ENCODE measurements at places on chromosomes 3 and 15.
A peak's percentile ranks its signal among the peaks of the same experiment; 100 is the strongest.

GRCh38 chr3:77807312-77807711 is 767.4 kb downstream of the ROBO2 start:
- DNase-seq, result no peak

DNA sequence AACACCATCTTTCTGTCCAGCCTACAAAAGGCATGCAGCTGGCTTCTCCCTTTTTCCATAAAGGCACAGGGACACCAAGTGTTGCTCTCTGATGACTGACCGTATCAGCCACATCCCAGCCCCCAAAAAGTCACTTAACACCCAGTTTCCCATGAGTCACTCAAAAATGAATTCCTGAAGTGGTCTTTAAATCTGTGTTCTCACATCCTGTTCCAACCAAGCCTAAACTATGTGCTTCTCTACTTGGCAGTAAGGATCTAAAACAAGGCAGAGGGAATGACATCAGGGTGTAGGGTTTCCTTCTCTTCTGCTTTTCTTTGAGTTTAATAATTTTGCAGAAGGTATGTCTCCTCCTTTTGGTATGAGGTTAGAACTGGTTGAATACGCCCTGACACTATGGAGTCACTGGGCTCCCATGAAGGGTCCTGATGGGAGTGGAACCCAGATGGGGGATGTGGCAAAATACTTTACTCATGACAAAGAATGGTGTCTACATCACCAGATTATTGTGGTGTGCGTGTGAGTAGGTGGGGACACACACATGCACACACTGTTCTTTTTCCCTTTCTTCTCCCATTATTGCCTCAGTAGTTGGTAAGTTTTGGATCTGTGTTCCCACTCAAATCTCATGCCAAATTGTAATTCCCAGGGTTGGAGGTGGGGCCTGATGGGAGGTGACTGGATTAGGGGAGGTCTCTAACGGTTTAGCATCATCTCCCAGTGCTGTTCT is 35.6 kb upstream of the CCK start:
- DNase-seq, result peak; percentile 2

GRCh38 chr3:108041253-108041652 is 49.6 kb downstream of the CD47 start:
- no peak for DNase-seq

GRCh38 chr15:50190166-50190570 is 8.2 kb downstream of the SLC27A2 start:
- no peak for DNase-seq

DNA sequence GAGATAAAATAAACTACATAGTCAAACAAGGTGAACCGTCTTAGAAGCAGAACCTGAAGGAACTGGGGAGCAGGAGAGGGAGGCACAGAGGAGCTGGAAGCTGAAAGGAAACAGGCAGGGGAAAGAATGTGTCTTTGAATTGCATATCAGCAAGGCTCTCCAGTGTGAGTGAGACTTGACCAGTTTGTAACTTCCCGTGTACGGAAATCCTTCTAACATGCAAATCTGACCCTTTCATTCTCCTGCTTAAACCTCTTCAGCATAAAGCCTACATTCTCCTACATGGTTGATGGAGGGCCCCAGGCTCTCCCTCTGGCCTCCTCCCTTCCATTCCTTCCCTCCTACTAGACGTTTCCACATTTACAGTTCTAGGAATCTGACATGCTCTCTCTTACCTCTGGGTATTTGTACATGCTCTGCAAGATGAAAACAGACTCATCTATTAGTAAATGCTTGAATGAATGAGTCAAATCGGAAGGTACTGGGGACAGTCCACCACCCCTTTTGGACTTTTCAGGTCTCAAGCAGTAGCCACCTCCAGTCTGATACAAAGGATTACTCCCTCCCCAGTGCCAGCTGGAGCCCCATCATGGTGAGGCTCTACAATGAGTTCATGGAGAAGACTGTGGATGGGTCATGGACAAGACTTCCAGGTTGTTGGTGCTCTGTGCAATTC is 6.1 kb upstream of the SLC25A38 start:
- DNase-seq, result no peak

- DNase-seq, result no peak
These were observed 330.3 kb upstream of the CFAP20DC start for GRCh38 chr3:59380146-59380545.

DNA sequence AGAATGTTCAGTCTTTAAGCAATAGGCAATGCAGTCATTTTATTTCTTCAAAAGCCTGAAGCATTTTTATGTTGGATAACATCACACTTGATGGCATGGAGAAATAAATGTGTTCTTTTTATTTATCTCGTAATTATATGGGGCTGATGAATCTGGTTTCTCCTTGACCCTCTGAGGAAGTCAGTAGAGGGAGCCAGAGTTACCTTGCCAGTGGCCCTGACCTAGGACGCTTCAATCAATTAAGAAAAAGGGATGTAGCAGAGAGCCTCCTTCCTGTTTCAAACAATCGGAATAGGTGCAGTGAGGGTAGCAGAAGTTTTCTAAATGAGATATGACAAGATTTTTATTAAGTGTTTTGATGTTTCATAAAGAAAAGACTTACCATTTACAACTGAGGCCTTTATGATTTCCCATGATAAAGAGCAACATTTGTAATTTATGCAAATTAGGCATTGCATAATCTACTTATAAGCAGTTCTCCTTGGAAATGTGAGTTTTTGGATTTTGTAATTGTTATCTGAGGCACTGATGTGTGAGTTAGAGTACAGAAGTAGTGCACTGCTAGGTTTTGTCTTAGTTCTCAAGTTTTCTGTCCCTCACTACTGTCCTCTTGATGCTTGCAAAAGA is 129.1 kb downstream of the RAP2B start:
- peak; percentile 42 for DNase-seq

GRCh38 chr3:67599821-67600220 is 54.6 kb downstream of the SUCLG2 start:
- DNase-seq, result peak; percentile 19

DNA sequence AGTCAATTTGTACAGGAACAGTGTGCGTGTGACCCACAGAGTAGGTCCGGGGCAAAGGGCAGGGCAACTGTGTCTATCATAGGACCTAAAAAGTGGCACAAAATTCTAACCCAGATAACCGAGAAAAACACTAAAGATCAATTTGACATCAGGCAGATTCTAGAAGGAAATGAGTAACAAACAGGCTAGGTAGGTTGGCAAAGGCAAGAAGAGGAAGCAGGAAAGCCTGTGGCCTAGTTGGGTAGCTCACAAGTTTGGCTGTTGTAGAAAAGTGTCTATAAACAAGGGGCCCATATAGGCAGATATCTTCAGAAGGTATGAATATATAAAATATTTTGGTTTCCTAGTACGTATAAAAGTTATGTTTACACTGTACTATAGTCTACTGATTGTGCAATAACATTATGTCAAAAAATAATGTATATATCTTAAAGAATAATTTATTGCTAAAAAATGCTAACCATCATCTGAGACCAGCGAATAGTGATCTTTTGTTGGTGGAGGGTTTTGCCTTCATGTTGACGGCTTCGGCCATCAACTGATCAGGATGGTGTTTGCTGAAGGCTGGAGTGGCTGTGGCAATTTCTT is 13.3 kb upstream of the OR5K1 start:
- no peak for DNase-seq

DNA sequence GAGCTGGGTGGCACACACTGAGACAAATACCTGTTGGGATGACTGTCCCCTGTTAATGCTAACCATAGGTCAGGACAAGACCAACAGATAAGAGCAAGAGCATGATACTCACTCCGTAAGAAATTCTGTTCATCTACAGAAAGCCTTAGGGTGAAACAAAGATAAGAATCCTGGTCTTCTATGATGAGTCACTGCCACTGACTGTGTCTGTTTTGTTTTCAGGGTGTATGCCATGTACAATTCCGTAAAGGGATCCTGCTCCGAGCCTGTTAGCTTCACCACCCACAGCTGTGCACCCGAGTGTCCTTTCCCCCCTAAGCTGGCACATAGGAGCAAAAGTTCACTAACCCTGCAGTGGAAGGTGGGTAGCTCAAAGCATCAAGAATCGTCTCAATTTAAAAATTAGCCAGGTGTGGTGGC is 141.1 kb downstream of the GHSR start:
- no peak for DNase-seq

GRCh38 chr3:186385856-186386602 is 24.0 kb upstream of the DGKG start:
- no peak for DNase-seq

- peak; percentile 22 for DNase-seq
These were observed 220.3 kb downstream of the THSD4 start for GRCh38 chr15:71335591-71335990.

- DNase-seq, result no peak
These were observed 44.5 kb downstream of the ATP6V1A start for GRCh38 chr3:113791381-113791780.

DNA sequence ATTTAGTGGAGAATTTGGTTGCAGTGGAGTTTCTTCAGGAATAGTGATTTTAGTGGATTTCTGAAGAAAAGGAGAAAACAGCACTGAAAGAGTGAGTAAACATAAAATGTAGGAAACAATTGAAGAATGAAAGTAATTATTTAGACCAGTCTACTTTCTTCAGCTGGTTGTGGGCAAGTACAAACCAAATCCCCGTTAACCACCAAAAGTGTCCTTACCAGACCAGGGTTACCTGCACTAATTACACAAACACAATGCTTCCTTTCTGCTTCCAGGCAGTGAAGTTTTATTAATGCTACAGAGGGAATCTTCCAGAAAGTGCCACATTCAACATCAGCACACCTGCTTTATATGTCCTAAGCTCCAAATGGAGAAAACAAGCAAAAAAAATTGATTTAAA is 248.0 kb upstream of the TBC1D5 start:
- no peak for DNase-seq

- no peak for DNase-seq
These were observed 62.7 kb downstream of the GRIP2 start for GRCh38 chr3:14477311-14477935.

DNA sequence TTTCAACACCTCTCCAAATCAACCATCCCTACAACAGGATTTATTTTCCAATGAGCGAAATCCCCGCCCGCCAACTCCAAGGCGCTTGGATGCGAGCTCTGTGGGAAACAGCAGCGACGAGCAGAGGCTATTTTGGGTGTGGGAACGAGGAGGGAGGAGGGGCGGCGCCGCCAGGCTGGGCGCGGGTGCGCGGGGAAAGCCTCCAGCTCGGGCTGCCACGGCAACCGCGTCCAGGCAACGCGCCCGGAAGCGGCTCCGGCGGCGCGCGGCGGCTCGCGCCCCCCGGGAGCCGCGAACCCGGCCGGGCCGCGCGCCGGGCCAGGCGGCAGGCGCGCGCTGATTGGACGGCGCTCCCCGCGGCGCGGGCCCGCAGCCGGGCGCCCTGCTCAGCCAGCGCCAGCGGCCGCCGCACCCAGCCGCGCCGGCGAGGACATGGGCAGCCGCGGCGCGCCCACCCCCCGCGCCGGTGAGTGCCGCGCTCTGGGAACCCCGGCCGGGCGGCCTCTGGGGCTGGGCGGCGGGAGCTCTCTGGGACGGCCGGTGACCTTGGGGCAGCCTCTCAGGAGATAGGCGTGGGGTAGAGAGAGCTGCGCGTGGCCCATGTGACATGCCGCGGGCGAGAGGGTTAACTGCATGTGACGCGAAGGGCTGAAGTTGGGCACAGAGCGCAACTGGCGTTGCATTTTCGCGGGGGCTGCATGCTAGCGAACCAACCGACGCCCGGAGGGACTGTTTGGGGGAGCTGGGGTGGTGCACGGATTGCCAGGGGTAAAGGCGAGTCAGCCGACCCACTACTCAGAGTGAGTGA is at the start of gene FAM81A:
FAM81A (plus strand) TSS at position 370 of the 808 bp plus-strand sequence. CDS start 20,441 bp downstream, outside the sequence.
- DNase-seq, result peak; percentile 67

GRCh38 chr15:44812029-44812517 is 75.7 kb downstream of the TRIM69 start:
- no peak for DNase-seq

- DNase-seq, result peak; percentile 91
These were observed 14.2 kb downstream of the LRIG1 start for GRCh38 chr3:66486646-66487045.

DNA sequence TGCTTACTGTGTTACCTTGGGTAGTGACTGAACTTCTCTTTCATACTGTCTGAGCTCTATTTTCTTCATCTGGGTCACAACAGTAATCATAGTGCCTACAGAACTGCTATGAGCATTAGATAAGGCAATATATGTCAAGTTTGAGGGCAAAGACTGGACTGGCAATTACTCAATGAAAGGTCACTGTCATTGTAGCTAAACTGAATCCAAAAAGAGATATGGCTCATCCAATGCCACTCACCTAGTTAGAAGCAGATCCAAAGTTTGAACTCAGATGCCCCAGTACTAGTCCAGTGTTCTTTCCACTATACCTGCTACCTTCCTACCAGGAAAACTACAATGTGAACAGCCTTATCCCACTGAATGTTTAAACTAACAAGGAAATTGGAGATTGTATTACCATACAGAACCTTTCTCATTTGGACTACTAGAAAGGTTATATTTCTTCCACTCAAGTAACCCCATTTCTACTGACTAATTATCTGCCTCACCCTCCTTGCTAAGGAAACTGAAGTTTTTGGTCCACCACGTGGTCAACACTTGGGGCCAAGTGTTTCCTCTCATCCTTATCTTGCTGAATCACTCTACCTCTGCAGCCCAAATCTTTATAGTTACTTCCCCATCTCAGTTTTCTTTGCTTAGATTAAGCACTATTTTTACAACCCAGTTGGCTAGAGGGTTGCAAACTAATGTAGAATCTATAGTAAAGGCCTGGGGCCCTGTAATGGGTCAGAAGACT is 202.3 kb upstream of the LPP start:
- DNase-seq, result no peak

DNA sequence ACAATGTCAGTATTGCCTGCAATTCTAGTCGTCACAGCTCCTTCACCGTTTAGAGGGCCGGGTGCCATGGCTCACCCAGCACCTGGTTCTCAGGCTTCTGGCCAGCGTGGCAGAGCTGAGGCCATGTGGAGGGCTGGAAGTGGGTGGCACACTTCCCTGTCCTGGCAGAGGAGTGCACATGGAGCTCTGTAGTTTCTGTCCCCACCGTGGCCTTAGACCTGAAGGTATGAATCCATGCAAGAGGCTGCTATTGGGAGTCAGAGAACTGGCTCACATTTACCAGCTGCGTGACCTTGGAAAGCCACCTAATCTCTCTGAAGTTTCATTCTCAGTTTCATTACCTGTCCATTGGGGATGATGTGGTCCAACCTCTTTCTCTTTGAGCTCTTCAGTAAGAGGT is 22.2 kb downstream of the EPHB1 start:
- no peak for DNase-seq

- no peak for DNase-seq
These were observed 19.4 kb upstream of the ATP8B4 start for GRCh38 chr15:50138391-50138790.

Measured in fibroblast of upper back skin (primary cell).